ENCODE measurements at places on chromosomes 7 and 10.

DNA sequence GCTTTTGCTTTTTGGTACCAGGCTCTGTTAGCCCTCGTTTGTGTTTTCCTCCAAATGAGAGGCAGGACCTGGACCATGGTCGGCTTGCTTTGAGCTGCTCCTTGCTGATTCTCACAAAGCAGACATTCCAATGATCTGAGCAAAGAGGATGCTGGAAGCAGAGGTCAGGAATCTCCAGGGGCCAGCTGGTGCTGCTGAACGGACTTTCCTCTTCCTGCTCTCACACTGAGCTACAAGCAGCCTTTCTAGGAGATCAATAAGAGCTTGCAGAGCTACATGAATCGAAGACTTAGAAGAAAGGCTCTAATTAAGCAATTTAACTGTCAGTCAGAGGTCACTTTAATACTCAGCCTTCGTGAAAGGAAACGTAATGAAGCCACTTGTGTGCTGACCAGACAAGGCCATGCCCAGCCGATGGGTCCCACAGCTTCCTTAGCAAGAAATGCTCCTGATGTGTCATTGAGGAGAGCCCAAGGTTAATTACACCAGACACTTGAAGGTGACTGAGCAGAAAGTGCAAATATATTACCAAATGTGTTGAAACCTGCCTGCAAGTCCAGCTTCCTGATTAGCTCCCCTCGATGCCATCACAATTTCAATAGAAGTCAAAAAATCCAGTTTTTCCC lies 151.3 kb upstream of the RSU1 start:
- no peak for DNase-seq

DNA sequence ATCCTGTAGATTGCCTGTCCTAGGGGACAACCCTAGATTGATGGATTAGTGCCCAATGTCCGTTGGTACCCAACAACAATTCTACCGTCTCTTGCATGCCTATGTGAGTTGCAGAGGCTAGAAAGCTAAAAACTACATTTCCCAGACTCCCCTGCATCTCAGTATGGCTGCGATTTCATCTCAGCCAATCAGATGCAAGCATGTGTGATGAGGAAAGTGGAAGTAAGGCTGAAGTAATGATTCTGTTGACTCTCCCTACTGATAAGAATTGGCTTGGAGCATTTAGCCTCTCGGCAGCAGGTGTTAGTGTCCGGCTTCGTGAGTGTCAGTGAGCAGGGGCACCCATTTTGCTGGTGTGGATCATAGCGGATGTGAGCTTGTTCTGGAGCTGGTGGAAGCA lies 171.9 kb downstream of the FGFR2 start:
- no peak for DNase-seq

GRCh38 chr10:102652170-102652916 lies 8.1 kb downstream of the TRIM8 start:
- DNase-seq: no peak

- no peak for DNase-seq
Measured at GRCh38 chr10:130885021-130885655, 426.4 kb downstream of the TCERG1L start.

- DNase-seq: no peak
Measured at GRCh38 chr7:50262446-50262845, 42.1 kb upstream of the IKZF1 start.

GRCh38 chr10:112842832-112843360 lies 107.2 kb upstream of the TCF7L2 start:
- DNase-seq: no peak

GRCh38 chr10:46273506-46274477 lies 13.0 kb upstream of the ANTXRL start:
- no peak for DNase-seq

DNA sequence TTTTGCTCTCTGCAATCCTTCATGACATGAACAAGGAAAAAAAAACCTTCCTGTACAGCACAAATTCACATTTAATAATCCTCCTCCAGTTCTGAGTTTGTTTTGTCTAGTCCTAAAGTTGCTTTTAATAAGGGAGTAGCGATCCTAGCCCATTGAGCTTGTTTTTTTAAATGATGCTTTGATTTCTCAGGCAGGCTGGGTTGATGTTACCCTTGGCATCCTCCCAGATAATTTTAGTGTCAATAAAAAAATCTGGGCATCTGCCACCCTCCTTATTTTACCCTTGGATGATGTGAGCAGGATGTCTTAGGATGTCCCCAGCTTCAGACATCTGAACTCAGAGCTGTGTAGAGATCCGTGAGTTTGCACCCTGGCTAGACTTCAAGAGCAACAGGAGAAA lies 33.9 kb upstream of the PROSER2 start:
- no peak for DNase-seq

GRCh38 chr7:77441046-77441445 lies 24.9 kb upstream of the GSAP start:
- no peak for DNase-seq

GRCh38 chr10:17435953-17436352 lies 18.4 kb downstream of the ST8SIA6 start:
- no peak for DNase-seq

GRCh38 chr10:17219024-17219423 lies 9.0 kb upstream of the VIM start:
- no peak for DNase-seq

DNA sequence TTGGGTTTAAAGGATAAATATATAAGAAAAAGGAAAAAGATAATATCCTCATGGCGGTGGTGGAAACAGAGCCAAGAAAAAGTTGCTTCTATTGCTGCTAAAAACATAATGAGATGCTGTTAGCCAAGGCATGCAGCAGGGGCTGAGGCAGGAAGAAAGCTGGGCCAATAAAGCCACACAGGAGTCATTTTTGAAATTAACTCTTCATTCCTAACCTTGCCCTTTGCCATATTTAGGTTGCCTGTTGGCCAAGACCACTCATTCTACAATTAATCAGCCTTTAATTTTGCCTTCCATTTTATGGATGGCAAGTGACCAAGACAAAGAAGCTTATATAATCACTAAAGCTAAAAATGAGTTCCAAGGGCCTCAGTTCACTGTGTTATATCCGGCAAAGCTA lies 58.2 kb downstream of the ARMH3 start:
- no peak for DNase-seq

DNA sequence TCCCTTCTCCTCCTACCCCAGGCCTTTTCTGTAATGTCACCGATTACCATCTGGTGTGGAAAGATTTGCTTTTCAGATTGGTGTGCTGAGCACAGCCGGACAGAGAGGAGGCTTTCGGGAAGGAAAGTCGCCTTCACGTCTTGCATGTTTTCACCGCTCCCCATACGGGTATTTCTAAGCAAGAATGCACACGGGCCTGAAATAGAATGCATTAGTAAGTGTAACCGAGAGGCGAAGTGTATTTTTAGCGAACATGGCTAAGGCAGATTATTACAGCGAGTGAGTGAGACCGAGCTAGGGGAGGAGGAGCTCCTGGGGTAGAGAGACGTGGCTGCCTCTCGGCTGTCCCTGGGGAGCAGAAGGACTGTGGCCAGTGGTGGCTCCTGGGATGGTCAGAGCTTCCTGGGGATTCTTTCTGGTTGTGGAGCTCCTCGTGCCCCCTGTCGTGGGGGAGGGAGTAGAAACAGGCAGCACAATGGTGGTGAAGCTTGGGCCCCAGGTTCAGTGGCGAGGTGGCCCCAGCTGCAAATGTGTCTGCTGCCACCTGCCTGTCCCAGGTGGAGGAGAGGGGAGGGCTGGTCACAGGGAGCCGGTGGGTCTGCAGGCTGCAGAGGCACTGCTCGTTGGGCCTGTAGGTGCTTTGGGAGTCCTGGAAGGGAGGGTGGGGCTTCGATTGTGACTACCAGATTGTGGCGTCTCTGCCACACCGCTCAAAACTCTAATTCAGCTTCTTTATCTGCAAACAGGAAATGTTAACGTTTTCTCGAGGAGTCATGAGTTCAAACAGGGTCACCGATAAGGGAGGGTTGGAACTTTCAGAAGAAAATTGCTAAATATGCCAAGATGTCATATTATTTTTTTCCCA lies 135.8 kb downstream of the CAMK1D start:
- DNase-seq: no peak
